NCI-H345 (cell line): ENCODE measurements at places on chromosomes 7 and 10.

DNA sequence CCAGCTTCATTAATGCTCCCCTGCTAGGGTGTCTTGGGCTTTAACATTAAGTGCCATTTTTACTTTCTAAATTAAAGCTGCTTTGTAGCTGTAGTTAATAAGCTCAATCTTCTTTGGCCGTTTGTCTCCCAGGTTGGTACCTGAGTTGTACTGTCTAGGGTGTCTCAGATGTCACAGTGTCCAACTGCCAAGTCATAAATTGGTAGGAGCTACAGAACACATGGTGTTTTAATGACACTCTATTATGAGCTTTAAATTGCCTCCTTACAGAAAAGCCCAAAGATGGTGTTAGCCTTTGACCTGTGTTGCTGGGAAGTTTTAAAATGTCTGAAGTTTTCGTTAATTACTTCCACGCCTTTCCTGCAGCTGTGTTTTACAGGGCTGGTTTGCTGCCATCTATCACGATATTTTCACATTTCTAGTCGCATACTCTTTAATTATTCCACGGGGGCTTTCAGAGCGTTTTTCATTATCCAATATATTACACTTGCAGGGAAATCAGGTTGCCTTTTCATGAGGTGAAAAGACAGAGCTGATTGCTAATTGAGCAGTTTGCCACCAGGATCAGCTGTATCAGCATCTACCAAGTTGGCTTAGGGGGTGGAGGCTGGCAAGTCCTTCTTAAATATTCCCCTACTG, 247.8 kb upstream of the PLPP4 start:
- no peak for DNase-seq

DNA sequence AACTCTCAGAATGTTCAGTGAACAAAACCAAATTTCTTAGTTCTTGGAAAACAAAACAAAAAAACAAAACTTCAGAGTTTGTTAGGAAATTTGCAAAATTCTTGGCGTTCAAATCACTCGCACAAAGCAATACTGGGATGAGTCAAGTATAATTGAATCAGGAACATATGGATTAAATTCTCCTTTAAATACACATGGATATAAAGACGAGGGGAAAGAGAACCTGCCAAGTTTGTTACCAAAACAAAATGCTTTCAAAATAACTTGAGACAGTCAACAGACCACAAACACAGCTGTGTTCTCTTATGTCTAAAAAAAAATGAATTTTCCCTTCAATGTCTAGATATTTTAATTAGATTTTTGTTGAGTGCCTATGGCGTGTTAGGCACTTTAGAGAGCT, 93.5 kb upstream of the MPP7 start:
- no peak for DNase-seq

GRCh38 chr10:20677340-20677739, 219.8 kb downstream of the NEBL start:
- no peak for DNase-seq

- DNase-seq, result no peak
Measured at GRCh38 chr7:157587051-157587804, 250.4 kb downstream of the DNAJB6 start.

GRCh38 chr7:46126675-46127300, 205.7 kb upstream of the IGFBP3 start:
- DNase-seq, result no peak

DNA sequence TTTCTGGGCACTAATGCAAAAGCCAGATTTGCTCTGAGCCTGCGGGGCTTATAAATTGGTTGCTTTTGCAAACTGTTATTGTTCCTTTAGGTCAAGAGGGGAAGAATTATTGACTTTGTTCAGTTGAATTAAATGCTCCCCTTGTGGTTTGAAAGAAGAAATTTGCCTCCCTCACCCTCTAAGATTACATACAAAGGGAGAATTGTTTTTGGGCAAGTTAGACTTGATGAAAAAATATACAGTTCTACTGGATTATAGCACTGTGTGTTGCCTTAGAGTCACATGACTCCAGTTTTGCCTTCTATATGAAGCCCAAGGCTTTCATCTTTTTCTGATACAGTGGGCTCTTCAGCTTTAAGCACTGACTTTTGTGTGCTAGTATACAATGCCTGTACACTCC, 1265.8 kb upstream of the LRRTM3 start:
- no peak for DNase-seq

DNA sequence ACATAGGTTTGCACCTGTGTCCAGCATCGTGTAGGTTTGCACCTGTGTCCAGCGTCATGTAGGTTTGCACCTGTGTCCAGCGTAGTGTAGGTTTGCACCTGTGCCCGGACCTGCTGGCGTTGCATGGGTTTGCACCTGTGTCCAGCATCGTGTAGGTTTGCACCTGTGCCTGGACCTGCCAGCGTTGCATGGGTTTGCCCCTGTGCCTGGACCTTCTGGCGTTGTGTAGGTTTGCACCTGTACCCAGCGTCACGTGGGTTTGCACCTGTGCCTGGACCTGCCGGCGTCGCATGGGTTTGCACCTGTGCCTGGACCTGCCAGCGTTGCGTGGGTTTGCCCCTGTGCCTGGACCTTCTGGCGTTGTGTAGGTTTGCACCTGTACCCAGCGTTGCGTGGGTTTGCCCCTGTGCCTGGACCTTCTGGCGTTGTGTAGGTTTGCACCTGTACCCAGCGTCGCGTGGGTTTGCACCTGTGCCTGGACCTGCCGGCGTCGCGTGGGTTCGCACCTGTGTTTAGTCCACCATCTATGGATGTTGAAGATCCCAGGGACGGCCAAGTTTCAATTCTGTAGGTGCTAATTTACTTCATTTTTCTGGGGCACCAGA, 158.0 kb downstream of the WDR37 start:
- no peak for DNase-seq

GRCh38 chr10:74151879-74152722, 1.1 kb downstream of the ADK start:
- no peak for DNase-seq

DNA sequence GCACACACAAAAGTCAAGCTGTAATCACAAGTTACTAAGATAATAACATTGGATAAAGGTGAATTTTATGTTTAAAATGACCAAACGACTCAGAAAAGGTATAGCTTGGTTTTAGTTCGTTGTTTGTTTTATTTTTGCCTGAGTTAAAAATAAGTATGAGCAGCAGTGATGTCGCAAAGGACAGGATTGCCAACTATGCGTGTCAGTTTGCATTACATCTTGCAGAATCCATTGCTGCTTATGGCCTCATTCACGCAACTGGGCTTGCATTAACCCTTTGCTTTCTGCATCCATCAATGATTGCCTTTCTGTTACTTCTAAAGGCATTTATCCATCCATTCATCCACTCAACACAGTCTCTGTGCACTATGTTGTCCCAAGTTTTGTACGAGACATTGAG, 389.6 kb downstream of the DPP6 start:
- no peak for DNase-seq

DNA sequence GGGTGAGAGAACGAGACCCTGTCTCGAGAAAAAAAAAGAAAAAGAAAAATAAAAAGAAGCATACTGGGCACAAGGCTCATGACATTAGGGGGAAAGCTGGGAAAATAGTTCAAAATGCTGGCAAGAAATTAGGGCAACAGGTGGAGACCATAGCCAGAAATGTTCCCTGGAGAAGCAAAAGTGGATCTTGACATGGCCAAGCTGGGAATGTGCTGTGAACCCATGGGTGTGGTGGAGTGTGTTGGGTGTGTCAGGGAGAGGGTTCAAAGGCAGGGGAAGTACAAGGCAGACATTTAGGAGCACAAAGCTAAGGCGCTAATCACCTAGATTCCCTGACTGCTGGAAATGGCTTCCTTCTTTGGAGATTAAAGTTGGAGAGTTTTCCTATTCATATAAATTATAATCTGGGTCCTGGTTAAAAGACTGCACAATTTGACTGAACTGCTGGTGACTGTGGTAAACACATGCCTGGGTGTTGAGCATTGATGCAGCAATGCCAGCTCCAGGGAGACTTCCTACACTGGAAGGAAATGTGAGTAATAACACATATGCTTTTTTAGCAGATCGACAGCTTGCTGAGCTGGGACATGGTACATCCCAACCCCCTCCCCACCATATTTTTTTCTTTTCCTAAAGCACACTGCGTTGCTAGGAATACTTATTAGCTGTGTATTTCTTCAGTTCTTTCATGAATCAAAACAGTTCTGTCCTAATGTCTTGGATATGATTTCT, 70.1 kb upstream of the ARHGAP21 start:
- DNase-seq, result no peak

DNA sequence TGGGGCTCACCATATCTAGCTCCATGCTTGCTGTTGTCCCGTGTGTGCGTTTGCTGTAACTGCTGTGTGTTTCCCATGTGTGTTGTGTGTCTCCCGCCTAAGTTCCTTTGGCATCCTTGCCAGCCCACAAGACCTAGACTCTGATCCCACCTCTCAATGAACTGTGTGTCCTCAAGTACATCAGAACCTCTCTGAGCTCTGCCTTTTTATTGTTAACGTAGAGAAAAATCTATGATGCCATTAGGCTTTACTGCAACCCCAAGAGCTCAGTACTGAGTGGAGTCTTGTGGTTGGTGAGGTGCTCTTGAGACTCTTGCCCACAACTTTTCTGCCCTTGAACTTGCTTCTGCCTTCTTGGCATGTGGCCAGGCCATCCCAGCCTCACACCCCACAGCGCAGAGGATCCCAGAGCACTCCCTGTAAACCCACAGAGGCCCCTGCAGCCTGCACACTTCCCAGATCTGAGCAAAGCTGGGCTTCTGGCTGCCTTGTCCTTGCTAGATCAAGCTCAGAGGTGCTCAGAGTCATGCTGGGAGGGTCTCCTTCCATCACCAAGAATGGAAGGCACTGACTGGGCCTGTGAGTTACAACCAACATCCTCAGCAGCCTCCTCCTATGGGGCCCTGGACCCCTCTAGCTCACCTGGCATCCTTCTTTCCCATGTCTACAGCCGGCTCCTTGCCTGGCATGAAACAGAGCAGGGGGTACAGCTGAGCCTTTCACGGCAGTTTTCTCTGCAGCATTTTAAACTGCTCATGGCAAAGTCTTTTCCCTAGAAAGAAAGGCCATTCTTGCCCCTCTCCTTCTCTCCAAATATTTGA, 643.4 kb downstream of the ACTR3B start:
- no peak for DNase-seq

DNA sequence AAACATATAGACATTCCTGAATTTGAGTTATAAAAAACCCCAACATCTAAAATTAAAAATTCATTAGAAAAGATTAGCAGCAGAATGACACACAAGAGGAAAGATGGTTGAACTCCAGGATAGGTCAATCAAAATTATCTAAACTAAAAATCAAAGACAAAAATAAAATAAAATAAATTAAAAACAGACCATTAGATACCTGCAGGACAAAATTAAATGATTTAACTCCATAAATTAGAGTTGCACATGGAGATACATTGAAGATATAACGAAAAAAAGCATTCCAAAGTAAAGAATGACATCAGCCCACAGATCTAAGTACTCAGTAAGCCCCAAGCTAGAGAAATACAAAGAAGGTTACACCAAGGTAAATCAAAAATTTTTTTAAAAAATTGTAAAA, 226.1 kb upstream of the SORCS1 start:
- no peak for DNase-seq

DNA sequence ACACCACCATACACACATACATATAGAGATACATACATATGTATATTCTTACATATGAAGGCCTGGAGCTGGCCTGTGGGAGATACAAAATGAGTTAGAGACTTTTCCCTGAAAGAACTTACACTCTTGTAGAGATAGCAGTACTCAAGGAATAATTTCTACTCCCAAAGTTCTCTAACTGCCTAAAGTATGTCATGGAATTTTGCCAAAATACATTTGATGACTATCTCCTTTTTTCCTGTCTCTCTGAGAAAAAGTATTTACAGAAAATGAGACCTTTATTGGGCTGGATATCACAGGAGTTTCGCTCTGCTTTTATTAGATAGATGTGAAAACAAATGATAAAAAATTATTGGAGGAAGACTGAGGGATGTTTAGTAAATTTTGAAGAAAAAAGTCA, 220.1 kb downstream of the POU6F2 start:
- no peak for DNase-seq

DNA sequence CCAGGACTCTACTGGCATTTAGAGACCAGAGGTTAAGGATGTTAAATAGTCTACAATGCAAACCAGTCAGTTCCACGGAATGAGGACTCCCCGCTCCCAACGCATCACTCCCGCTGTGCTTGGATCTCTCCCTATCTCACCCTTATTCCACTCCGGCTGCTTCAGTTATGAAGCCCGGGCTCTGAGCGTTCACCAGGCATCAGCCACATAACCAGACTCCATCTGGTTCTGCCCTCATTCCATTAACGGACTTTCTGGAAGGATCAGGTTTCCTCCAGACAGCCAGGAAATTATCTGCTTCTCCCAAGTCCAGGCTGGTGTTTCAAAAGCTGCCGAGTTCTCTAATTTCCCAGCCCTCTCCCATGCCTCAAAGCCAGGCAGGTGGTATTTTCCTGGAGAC, 499.3 kb downstream of the GLRX3 start:
- DNase-seq, result no peak

DNA sequence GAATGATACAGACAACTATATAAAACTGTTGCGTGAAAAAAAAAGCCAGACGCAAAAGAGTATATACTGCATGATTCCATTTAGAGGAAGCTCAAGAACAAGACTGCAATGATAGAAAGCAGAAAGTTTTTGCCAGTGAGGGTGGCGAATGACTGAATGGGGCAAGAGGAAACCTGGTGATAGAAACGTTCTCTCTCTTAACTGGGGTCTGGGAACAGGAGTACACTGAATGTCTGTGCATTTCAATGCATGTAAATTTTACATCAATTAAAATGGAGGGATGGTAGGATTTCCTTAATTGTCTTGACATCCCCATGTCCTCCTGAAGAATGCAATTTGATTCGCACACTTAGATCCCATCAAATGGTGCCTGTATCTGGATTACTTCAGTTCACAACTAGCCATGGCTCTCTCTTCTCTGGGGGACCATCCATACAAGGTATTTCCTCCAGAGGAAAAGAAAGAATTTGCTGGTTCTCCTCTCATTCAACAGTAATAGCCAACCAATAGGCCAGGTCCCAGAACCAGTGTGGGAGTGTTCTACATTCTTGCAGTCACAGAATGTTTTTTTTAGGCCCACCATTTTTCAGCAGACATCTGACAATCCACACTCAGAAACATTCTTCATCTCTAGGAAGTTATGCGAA, 221.0 kb upstream of the KLF14 start:
- no peak for DNase-seq

GRCh38 chr7:147605323-147605722, 985.2 kb upstream of the C7orf33 start:
- no peak for DNase-seq

- DNase-seq, result no peak
Measured at GRCh38 chr10:72740528-72740927, 48.6 kb downstream of the MCU start.

DNA sequence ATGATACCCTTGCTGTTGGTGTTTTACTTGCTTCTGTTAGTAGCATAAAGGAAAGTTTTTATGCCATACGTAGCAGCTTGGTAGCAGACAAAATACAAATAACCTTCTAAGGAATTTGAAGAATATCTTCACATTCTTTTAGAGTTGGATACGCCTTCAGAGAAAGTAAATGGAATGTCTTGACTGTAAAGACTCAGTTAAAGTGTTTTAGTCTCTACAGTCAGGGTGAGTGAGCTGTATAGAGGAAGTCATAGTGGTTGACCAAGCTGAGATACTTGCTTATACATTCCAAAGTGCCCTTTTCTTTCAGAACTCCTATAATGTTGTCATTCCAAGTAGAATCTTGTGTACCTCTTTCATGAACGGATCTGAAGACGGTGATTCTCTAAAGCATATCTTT, 37.7 kb downstream of the RABGEF1 start:
- DNase-seq, result no peak
